ENCODE measurements at places on chromosomes 2 and 18.

- no peak for DNase-seq
Measured at GRCh38 chr2:40488101-40488601, 36.3 kb upstream of the SLC8A1 start.

DNA sequence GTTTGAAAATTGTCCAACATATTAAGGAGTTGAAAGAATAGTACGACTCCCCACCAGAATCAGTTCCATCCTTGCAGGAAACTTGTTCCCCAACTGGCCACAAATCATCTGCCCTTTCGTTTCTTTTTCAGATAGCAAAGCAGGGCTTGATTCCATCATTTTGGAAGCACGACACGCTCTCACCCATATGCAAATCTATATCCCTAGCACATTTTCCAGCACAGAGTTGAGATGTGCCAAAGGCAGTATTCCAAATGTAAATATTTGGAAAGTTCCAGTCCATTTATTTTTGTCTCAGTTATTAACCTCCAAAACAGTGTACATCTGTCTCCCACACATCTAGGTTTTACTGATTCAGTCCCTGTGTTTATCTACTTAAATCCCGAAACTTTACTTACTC lies 128.8 kb upstream of the BCL2L11 start:
- DNase-seq, result no peak

GRCh38 chr2:234649951-234650350 lies 153.1 kb upstream of the ARL4C start:
- DNase-seq, result no peak

DNA sequence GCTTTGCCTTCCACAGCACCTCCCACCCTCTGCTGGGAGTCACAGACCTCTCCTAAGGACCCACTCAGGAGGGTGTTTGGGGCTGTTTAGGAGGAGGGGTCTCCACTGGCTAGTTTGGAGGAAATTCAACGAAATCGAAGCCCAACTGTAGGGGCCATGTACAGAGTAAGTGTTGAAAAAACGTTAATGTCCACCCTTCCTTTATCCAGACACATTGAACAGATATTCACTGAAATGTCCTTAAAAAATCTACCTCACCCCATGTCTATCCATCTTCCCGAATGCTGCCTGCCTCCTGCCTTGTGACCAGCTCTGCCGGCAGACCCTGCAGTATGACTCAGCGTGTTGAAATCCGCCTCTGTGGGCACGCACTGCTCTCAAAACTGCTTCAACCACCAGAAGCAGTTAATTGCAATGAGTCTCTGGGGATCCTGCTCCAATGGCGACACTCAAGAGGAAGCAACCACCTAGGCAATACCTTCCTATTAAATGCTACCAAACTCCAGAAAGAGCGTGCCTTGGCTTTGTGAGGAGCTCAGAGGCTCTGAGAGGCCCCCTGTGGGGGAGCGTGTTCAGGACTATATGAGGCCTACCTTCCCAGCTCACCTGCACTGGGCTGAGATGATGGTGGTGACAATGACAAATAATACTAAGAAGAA lies 61.4 kb upstream of the RTN4 start:
- DNase-seq, result no peak

DNA sequence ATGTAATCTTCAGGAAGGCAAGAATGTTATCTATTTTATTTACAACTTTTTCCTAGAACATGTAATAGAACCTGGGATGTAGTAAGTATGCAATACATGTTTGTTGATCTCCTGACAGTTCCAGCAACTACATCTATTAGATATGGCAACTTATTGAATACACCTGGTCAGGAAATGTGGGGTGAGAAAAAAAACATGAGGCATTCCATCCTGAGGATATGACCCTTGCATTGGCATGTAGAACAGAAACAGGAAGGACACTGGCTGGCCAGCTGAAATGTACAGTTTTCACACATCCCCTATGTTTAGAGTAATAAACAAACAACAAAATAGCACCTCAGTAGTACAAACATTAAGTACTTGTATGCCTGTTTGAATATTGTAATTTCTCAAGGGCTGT lies 272.6 kb upstream of the NT5C1B start:
- no peak for DNase-seq

- DNase-seq, result no peak
Measured at GRCh38 chr2:223959688-223960087, 2.4 kb downstream of the MRPL44 start.

DNA sequence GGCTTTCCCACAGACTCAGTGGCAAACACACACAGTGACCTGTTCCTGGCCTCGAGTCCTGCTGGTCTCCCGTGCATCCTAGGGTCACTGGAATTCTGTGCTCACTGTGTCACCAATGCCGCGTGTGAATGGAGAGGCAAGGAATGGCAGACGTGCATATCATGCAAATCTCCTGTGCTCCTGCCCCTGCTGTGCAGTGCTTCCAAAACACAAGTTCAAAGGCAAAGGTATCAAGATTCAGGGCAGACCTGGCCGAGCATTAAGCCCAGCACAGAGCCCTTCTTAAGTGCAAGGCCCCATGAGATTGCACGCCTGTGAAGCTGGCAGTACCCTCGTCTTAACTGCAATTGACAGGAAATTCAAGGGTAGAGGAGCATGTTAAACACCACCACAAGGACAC lies 129.1 kb downstream of the NDUFA10 start:
- no peak for DNase-seq

- no peak for DNase-seq
Measured at GRCh38 chr2:187466129-187466792, 18.2 kb upstream of the CALCRL start.

- no peak for DNase-seq
Measured at GRCh38 chr2:52340171-52340570, 1308.2 kb upstream of the NRXN1 start.

GRCh38 chr2:219510512-219511135 lies 3.7 kb upstream of the ASIC4 start:
- DNase-seq, result no peak

DNA sequence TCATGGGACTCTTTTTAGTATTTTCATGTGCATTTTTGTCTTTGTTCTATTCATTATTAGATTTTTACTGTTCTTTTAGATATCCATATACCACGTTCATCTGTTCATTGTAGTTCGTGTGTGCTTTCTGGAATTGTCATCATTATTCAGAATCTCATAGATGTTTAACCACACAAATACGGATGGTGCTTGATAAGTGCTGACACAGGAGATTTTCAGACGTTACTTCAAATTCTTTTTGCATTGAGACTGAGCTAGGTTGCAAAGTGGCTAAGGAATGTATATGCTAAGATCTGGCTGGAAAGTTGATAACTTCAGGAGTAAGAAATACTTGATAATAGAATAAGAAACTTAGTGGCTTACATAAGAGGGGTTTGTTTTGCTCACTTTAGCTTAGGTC lies 153.6 kb downstream of the CTNNA2 start:
- DNase-seq, result no peak

GRCh38 chr2:143960177-143960576 lies 559.7 kb downstream of the ZEB2 start:
- DNase-seq, result no peak

DNA sequence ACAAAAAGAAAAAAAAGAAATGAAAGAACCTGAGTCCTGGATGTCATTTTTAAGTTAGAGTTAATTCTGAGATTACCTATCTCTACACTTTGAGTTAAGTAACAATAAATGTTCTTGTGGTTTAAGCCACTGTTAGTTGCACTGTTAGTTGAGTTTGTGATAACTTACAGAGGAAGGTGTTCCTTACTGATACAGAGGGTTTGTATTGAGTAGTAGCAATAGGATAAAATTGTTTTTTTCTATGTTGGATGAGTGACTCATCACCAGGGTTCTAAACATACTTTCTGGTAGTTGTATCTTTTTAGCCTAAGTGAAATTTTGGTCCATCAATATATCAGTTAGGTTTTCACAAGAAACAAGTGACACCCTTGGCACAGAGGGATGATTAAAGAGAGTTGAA lies 4.0 kb upstream of the LCLAT1 start:
- no peak for DNase-seq

- no peak for DNase-seq
Measured at GRCh38 chr2:105390454-105390853, 8.4 kb downstream of the FHL2 start.

DNA sequence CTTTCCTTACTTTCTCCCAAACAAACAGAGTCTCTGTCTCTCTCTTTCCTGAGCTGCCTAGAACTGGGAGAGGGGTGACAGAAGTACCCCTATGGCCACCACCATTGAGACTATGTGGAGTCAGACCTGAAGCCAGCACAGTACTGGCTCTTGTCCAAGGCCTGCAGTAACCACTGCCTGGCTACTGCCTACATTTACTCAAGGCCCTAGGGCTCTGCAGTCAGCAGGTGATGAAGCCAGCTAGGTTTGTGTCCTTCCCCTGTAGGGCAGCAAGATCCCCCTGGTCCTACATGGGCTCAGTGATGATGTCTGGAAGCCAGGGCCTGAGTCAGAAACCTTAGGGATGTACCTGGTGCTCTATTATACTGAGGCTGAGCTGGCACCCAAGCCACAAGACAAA lies 12.2 kb downstream of the MYO3B start:
- DNase-seq, result no peak

DNA sequence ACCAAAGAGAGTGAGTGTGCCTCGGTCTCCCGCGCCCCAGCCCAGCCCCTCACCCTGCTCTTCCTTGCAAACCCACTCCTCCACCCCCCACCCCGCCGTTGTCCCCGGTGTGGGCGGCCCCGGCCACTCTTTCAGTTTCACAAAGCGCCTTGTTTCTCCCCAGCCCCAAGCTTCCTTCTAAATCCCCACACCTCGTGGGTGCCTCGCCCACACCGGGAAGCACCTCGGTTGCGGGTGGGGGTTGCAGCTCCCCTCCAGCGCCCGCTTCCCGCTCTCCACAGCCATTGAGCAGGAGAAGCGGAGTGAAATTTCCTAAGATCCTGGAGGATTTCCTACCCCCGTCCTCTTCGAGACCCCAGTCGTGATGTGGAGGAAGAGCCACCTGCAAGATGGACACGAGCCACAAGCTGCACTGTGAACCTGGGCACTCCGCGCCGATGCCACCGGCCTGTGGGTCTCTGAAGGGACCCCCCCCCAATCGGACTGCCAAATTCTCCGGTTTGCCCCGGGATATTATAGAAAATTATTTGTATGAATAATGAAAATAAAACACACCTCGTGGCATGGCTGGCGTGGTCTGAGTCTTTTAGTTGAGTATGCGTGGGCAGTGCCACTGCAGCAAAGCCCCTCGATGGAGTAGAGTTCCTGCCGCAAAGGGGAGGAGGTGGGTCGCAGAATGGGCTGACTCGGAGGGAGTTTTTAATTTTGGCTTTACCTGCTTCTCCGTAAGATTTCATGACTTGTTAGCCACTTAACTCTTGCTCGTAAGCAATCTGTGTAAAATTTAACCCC lies 848 bp downstream of the TMSB10 start:
- peak; percentile 75 for DNase-seq

- DNase-seq, result no peak
Measured at GRCh38 chr2:75822336-75822735, 111.6 kb upstream of the GCFC2 start.

DNA sequence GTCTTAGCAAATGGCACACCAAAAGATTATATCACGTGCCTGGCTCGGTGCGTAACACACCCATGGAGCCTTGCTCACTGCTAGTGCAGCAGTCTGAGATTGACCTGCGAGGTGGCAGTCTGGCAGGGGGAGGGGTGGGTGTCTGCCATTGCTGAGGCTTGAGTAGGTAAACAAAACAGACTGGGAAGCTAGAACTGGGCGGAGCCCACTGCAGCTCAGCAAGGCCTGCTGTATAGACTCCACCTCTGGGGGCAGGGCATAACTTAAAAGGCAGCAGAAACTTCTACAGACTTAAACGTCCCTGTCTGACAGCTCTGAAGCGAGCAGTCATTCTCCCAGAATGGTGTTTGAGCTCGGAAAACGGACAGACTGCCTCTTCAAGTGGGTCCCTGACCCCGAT lies 55.9 kb upstream of the FSHR start:
- no peak for DNase-seq

DNA sequence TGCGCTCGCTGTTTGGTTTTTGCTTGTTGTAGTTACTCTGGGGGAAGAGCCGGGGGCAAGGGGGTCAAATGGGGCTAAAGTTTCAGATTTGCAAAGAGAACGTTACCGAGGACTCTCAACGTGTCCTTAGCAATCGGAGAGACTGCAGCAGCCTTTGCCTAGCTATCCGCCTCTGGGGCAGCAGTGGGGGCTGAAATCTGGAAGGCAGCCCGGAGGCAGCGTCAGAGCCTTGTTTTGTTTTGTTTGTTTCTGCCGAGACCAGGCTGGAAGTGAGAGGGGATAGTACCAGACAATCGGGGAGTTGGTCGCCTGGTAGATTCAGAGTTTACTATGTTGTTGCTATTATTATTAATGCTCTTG lies 1.2 kb downstream of the CDH20 start:
- DNase-seq, result no peak

DNA sequence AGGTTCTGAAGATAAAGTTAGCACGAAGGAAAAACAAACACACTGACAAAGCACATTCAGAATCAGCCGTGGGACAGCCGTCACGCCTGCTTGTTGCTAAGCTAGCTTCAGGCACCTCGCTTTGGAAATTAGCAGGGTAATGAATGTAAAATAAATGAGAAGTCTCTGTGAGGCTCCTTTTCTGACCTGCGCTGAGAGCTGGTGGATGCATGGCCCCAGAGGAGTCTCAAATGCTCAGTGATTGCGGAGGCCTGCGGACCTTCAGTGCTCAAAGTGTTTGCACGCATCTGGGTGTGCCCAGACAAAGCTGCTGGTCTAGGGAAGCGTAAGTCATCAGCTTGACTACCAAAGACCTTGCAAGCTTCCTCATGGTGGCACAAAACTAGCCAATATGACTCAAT lies 50.6 kb downstream of the CD8B2 start:
- no peak for DNase-seq

GRCh38 chr2:120612471-120612870 lies 123.2 kb upstream of the GLI2 start:
- no peak for DNase-seq

DNA sequence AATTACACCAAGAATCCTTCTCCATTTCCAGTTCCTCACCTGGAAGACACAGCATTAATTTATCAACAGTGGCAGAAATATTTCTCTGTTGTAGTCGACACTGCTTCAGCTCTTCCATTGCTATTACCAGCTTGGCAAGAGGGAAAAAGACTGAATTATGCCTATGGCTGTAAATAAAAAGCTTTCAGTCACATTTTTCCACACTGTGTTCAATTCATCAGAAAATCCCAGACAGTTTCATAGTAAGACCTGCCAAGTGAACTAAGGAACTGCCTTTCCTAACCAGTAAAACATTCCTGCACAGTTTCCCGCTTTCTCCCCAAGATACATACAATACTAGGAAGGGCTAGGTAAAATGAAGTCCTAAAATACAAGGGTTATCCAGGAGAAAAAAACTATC lies 94.7 kb downstream of the EXOC6B start:
- no peak for DNase-seq

- DNase-seq, result no peak
Measured at GRCh38 chr18:2686349-2686968, 30.9 kb downstream of the SMCHD1 start.

GRCh38 chr18:49876536-49876935 lies 63.2 kb upstream of the ACAA2 start:
- no peak for DNase-seq

DNA sequence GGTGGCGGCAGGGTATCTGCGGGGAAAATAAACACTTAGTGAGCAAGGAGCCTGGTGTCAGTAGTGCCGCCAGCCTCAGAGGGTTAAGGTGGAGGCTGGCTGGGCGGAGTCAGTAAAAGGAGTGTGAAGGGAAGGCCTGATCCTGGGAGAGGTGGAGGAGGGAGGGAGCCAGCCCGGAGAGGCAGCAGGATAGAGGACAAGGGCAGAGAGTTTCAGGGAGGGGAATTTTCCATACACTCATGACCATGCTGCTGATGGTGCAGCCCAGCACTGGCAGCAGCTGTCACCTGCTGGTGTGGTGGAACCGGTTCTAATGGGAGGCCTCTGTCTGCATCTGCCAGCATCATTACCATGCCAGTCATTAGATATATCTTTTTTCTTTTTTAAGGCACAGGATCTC lies 2.0 kb upstream of the TEX44 start:
- DNase-seq, result no peak

GRCh38 chr18:25279133-25279532 lies 72.8 kb downstream of the ZNF521 start:
- no peak for DNase-seq
